ENCODE measurements at places on chromosomes 3 and 15. TPM values are rescaled to one million over a fixed set of nuclear protein-coding genes. Genes with fewer than 3 reads are reported as not detected.

- DNase-seq: no peak
Observed at GRCh38 chr3:54822206-54822605, 105.7 kb downstream of the LRTM1 start.

GRCh38 chr3:71128961-71129360 lies 454.6 kb downstream of the FOXP1 start:
- peak; percentile 81 for DNase-seq

GRCh38 chr15:41022487-41023090 lies 69.3 kb downstream of the CHAC1 start:
- DNase-seq: peak; percentile 79

DNA sequence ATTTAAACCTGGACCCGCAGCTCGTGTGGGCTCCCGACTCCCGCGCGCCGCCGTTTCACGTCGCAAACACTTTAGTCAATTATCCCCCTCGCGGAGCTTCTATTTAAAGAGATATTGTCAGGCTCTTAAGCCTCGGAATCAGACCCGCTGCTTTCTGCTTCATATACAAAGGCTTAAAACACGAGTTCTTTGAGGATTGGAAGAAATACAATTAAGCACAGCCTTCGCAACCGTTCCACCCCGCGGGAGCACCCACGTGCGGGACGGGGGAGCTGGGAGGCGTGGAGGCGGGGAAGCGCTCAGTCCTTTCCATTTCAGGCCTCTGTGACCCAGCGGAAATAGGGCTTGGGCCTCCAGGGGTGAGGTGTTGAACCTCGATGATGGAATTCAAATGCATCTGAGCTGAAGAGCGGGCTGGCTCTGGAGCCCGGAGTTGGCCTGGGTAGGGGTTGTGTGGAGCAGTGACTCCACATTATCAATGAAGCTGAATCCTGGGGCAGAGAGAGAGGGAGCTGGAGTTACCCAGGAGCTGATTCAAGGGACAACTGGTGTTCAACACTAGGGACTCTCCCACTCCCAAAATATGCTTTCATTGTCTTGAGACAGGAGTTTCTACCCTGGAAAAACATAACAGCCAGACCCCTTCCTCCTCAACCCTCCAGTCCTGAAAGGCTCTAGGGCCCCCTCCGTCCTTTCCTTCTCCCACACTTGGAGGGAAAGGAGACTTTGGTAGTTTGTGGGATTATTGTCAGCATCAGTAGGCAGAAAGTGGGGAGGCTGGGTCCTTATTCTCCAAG lies 2.4 kb downstream of the ANKRD63 start:
- no peak for DNase-seq

GRCh38 chr3:53170325-53171063 lies 9.5 kb downstream of the PRKCD start:
- no peak for DNase-seq

DNA sequence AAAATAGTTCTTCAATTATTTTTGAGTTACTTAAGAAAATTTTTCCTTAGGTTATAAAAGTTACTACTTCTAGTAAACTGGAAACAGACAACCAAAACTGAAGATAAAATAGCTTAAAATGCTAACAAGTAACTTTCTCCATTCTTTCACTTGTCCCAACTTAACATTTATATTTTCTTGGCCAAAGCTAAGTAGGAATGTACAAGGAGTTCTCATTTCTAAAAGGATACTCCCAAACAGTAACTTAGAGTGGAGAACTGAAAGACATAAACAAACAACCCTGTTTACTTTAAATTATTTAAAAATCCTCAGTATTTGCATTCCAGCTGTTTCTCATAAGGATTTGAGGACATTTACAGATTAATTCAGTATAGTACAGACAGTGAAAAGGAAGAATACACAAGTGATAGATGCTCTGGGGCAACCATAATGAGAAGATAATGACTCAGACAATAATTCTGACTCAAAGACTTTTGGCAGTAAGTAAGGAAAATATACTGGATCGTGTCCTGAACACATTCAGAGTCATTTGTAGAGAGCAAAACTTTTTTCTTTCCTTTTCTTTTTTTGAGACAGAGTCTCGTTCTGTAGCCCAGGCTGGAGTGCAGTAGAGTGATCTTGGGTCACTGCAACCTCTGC lies 29.2 kb upstream of the ANXA2 start:
- no peak for DNase-seq

DNA sequence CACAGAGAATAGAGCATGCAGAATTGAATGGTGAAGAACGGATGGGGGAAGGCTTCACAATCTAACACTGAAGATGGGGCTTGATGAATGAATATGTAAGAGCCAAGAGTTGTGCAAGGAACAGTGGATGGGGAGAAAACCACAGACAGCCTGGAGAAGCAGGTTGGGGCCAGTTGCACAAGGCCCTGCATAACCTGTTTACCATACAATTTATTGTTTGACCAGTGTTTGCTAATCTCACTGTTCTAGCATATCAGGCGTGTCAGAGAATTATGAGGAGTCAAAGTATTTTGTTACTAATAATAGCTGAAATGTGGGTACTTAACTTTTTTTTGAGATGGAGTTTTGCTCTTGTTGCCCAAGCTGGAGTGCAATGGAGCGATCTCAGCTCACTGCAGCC lies 36.4 kb downstream of the LINS1 start:
- no peak for DNase-seq

DNA sequence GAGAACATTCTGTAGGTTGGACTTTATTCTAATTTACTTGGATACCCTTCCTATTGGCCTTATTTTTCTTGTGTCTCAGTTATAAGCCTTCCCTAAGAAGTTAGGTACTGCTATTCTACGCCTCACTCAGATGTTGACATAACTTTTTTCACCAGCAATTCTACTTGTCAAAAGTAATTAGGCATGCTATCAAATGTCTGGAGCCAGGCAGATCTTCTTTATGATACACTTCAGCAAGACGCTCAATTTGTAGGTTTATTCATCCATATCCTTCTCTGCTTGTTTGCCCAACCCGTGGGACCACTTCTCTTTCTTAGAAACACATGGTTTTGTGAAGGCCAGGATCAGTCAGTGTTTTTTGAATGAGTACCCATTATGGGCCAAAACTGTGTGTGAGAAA lies 36.2 kb upstream of the COL8A1 start:
- DNase-seq: no peak

GRCh38 chr3:72744330-72744729 lies 103.9 kb downstream of the SHQ1 start:
- no peak for DNase-seq

GRCh38 chr3:56858331-56858730 lies 56.6 kb upstream of the ARHGEF3 start:
- DNase-seq: no peak

DNA sequence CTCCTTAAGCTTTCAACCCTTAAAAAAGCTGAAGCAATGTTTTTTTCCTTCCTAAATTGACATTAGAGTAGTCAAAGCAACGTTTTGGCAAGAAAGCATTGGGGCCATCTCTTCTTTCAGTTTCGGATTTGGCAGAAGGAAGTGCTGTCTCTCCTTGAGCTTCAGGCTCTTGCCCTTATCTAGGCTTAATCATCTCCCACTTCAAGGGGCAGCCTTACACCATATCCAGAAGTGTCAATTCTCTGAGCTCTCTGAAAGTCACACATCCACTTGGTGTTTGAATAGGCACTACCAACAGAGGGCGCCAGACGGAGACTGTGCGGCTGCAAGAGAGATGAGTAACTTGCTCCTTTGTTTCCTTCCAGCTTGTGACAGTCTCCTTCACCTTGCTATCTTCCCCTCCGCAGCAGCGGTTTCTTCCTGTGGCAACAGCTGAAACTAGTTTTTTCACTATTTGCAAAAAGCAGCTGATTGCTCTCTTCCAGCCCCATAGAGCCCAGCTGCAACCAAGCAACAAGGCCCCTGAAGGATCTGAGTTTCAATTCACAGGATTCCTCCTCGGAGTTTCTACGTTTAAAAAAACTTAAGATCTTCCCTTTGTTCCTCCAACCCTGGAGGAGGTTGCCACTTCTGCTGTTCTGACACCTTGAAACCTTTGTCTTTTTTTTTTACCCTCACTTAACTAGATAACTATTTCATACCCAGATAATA lies 147.0 kb upstream of the SLCO3A1 start:
- DNase-seq: no peak

DNA sequence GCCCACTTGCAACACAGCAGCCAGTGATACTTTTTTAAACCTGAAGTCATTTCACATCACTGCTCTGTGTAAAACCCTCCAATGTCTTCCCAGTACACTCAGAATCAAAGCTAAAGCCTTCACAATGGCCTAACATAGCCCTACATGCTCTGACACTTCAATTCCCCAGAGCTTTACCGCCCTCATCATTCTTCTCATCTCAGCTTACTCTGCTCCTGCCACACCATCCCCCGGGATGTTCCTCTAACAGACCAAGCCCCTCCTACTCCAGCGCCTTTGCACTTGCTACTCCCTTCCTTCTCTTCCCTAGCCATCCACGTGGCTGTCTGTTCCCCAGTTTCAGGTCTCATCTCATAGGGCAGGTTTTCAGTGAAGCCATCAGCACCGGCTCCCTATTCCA lies 194.0 kb downstream of the SSR3 start:
- DNase-seq: no peak

- DNase-seq: no peak
Observed at GRCh38 chr3:51937014-51937413, 4.7 kb downstream of the RRP9 start.

C3orf49 gene
- not detected for total RNA-seq

NAALADL2 gene
- total RNA-seq: 0.13 TPM

POC1A gene
- 6.4 TPM for total RNA-seq

SLC15A2 gene
- total RNA-seq: under 0.01 TPM

All from dermis microvascular lymphatic vessel endothelial cell (primary cell).